ENCODE measurements at places on chromosomes 16 and 17. TPM values are rescaled to one million over a fixed set of nuclear protein-coding genes. Genes with fewer than 3 reads are reported as not detected.

GRCh38 chr16:84976644-84977400 is 34.5 kb downstream of the ZDHHC7 start:
- no peak for DNase-seq

DNA sequence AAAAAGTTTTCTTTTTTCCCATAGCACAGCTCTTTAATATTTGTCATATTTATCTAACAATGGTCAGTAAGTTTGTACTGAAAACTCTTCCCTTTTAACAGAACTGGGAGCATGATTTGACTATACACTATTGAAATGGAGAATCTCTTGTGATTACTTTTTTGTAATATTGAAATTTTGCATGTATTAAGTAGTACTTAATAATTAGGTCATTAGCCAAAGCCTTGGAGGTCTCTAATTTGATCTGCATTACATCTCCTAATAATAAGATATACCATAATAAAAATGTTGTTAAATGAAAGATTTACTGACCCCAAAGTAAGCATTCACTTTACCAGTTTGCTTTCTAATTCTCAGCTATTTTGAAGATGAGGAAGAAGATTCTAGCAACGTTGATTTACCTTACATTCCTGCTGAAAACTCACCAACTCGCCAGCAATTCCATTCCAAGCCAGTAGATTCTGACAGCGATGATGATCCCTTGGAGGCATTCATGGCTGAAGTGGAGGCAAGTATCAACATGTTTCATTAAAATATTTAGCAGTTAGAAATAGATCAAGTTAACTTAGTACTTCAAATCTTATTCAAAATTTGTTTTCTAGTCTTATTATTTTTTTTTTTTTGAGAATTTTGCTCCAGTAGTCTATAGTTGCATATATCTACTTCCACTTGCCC is 18.2 kb downstream of the DDX42 start:
- no peak for DNase-seq

GRCh38 chr16:26614237-26614841 is 452.4 kb upstream of the C16orf82 start:
- no peak for DNase-seq

G6PC1 gene
- not detected for total RNA-seq

CCL4L2 gene
- total RNA-seq: 2.0 TPM

DNA sequence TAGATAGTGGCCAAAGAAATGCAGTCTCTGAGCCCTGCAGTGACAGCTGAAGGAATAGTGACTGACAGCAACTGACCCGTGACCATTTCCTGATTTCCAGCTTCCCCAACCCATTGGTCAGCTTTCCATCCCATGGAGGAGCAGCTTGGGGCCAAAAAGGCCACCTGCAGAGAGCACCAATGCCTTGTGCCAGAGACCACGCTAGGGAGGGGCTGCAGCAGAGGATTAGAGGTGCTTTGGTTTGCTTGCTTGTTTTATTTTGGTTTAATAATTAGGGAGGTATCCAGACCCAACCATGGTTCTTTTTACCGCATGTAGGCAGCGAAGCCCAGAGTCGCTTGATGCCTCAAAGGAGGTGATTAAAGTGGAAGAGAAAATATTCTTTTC is 61.3 kb upstream of the SIAH1 start:
- no peak for DNase-seq
